ENCODE measurements at places on chromosomes 12 and 14.

DNA sequence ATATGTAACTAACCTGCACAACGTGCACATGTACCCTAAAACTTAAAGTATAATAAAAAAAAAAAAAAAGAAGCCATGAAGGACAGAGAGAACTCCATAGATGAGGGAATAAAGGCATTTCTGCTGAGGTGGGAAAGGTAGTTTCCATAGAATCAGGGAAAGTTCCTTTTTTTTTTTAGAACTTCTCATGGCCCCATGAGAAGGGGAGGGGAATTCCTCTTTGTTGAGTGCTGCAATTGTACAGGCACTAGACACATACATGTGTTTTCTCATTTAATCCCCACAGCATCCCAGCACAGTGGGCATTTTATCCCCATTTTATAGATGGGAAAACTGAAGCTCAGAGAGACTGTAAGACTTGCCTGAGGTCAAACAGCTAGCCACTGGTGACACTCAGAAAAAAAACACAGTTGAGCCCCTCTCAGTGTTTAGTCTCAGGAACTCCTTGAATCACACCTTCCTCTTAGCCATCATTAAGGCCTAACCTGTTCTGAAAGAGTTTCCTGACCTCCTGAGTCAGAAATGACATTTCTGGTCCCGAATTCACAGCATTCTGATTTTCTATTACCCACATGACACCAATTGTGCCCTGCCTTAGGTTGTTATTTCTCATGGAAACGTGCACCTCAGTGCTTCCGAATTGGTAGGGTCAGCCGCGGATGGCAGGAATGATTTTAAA, 189.3 kb upstream of the G2E3 start:
- no peak for DNase-seq

GRCh38 chr12:27682534-27682933, 13.7 kb upstream of the REP15 start:
- DNase-seq: no peak

DNA sequence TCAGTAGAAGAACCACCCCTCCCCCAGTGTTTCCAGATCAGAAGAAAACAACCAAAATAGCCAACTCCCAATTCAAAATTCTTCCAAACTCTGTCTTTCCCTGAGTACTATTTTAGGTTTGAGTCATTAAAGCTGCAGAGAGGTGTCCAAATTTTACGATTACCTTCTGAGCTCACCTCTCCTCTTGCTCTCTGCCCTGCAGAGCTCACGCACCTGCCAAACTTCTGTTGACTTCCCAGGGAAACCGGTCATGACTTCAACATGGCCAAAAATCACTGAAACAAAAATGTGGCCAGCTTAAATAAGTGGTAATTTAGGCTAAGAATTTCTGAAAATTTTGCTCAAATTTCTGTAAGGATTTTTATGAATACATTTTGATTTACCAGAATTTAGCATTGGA, 70.9 kb upstream of the OTX2 start:
- no peak for DNase-seq

DNA sequence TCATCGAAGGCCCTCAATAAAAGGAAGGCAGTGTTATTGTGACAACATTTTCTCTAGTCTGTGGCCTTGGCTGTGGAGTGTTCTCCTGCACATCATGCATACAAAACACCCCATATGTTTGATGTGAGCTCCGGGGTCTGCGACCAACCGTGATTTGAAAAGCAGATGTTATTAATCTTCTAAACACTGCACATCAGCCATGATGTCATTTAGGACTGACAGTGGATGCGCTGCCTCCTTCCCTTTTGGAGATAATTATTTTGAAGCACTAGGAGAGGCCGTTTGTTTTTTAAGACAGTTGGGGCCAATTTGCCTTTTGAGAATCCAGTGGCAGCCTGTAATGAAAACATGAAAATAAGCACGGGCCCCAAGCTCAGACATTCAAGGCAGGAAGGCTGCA, 1041.6 kb downstream of the BCL11B start:
- DNase-seq: no peak

DNA sequence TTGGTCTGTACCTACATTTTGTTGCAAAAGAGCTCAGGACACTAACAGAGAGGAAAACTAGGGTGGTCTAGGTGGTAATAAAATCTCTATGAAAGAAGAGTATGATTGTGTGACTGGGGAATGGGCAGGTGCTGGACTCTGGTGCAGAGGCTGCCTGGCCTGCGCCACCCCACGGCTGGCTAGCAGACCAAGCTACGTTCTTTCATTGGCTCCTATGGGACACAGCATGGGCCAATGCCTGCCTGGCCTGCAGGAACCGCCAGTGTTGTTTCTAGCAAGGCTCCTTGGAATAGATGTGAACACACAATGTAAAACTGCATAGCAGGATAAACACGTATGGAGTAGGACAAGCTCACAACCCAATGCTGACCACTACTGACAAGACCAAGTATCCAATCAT, 51.7 kb upstream of the CORO1C start:
- no peak for DNase-seq

- DNase-seq: no peak
These were observed 140.5 kb downstream of the SMOC1 start for GRCh38 chr14:70019695-70020094.

- no peak for DNase-seq
These were observed 1.6 kb downstream of the KLHL28 start for GRCh38 chr14:44960146-44960545.

DNA sequence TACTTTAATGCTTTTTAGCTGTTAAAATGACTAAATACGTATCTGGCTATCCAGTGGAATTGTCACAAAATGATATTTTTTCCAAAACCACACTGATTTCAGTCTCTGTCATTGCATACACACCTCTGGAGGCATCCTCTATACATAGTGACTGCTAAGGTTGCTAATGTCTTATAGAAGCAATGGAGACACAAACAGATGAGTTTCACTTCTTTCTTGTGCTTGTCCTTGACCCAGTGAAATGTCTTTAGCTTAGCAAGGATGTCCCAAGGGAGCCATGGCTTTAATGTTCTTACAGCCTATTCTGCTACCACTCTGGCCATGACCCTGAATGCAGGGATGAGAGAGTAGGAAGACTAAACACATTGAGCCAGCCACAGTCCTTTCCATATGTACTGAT, 90.3 kb downstream of the TPH2 start:
- no peak for DNase-seq

- no peak for DNase-seq
These were observed 40.8 kb downstream of the ANO6 start for GRCh38 chr12:45256721-45257120.

DNA sequence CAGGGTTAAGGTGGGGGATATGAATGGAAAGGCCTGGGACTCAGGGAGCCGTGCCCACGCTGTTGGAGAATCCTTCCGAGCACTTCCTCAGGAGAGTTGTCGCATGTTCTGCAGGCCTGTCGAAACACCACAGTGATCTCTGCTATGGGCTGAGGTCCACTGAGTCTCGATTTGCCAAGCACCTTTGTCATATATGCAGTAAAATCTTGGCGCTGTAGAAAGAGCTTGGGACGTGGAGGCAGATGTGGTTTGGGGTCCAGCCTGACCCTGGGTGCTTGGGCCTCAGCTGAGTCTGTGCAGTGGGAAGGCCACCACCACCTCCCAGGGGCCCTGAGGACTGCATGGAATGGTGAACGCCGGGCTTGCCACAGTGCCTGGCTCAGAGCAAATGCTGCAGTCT, 32.9 kb downstream of the C14orf132 start:
- no peak for DNase-seq

- no peak for DNase-seq
These were observed 295.5 kb downstream of the RMST start for GRCh38 chr12:97758194-97758501.

DNA sequence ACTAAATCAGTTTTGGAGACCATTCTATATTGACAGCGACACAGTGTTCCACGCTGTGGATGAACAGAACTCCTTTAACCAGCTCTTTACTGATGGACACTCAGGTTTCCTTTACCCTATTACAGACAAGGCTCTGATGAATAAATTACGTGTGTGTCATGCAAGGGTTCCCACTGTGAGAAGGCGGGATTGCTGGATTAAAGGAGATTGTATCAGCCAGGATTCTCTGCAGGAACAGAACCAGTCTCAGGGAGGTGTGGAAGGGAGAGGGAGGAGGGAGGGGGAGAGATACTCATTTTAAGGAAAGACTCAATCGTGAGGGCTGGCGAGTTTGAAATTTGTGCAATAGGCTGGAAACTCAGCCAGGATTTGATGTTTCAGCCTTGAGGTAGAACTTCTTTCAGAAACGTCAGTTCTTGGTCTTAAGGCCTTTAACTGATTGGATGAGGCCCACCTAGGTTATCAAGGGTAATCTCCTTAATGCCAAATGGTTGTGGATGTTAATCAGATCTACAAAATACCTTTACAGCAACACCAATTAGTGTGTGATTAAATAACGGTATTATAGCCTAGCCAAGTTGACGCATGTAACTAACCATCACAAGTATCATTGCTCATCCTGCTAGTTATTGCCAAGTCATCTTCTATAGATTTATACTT, 104.0 kb downstream of the GCH1 start:
- DNase-seq: no peak

- no peak for DNase-seq
These were observed 149.5 kb upstream of the SLC38A2 start for GRCh38 chr12:46522071-46522470.

DNA sequence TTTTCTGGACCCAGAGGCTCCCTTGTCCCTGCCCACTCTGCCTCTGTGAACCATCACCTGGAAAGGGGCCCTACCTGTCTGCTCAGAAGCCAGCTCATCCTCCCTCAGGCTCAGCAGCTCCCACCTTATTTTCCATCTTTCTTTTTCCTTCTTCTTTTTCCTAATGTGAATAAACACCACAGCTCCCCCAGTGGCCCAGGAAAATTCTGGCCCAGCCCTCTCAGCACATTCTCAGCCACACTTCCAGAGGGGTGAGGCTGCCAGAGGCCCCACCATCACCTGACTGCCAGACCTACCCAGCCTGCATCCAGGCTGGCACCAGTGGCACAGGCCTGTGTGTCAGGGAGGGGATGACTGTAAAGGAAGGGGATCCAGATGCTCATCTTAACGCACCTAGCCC, 23.0 kb downstream of the ZFHX2 start:
- DNase-seq: no peak

DNA sequence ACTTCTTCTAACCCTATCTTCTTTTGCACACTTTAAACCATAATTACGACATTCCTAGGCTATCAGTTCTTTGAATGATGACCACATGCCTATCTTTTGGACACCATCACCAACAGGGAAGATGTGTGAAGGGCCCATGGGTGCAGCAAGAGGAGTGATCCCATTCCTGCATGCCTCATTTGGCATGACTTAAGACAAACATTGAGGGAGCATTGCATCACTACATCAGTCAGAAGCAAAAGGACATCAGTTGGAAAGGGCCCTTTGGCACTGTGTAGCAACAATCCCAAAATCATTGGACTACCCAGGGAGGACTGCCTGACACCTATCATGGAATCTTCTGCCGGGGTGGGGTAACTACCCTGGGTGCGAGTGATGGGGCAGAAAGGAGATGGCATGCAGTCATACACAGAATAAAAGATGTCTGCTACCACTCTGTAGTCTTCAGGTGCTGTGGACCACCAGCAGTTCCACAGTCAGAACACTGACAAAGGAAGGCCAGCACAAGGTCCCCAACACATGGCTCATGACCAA, 10.7 kb upstream of the TMBIM6 start:
- no peak for DNase-seq

DNA sequence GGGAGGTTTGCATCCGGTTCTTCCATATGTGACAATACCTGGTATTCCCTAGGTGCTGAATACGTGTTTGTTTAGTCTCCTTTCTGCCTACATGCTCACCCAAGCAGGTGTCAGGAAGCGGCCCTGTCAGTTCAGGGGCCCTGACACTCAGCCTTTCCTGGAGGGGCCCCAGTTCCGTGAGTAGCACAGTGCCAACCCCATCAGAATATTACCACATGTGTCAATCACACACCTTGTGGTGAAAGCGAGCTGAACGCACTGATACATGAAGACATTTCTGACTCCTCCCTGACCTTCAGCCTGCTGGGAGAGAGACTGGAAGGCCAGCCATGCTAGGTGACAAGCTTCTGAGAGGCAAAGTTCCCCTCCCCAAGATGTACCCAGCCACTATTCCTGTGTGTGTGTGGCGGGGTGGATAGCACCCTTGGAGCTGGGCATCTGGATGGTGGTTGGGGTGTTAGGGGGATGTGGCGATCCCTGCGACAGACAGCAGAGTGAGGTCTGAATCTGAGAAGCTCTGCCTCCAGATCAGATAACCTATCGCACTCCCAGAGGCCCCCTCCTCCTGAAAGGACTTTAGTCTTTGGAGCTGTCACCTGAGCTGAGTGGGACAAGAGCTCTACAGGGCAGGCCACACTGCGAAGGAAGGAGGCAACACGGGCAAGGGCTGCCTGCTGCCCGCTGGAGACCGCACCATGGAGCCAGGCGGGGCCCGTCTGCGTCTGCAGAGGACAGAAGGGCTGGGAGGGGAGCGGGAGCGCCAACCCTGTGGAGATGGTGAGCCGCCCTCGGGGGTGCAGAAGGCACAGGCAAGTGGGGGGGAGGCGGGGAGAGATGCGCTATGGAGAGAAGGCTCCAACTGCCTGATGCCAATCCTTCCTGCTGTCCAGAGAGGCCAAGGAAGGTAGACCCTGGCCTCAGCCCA, at the start of gene SOAT2:
SOAT2 (plus strand) TSS at position 604 of the 925 bp plus-strand sequence; CDS start at position 696, 92 bp downstream.
- DNase-seq: no peak

- no peak for DNase-seq
These were observed 19.7 kb downstream of the PLEKHG3 start for GRCh38 chr14:64723691-64724577.

GRCh38 chr12:129665414-129665813, 238.4 kb downstream of the TMEM132D start:
- no peak for DNase-seq

GRCh38 chr14:55350461-55350860, 61.2 kb downstream of the ATG14 start:
- no peak for DNase-seq

DNA sequence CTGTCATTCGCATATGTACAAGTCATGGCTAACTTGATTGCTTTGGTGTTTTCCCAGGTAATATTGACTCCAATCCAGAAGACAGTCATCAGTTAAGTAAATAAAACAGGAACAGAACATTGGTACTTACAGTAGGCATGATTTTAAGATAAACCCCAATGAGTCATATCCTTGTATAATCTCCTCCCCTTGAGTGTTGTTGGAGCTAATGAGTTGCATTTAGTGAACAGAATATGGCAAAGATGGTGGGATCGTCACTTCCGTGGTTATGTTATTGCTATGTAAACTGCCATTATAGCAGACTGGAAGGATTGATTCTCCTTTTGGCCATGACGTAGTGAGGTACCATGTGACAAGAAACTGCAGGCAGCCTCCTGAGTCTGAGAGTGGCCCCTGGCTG, 102.2 kb downstream of the TMX1 start:
- no peak for DNase-seq

GRCh38 chr12:43057566-43057965, 468.0 kb upstream of the PRICKLE1 start:
- DNase-seq: no peak

All from pulmonary artery endothelial cell (primary cell).